ENCODE measurements at places on chromosomes 11 and 22.
A peak's percentile ranks its signal among the peaks of the same experiment; 100 is the strongest.

DNA sequence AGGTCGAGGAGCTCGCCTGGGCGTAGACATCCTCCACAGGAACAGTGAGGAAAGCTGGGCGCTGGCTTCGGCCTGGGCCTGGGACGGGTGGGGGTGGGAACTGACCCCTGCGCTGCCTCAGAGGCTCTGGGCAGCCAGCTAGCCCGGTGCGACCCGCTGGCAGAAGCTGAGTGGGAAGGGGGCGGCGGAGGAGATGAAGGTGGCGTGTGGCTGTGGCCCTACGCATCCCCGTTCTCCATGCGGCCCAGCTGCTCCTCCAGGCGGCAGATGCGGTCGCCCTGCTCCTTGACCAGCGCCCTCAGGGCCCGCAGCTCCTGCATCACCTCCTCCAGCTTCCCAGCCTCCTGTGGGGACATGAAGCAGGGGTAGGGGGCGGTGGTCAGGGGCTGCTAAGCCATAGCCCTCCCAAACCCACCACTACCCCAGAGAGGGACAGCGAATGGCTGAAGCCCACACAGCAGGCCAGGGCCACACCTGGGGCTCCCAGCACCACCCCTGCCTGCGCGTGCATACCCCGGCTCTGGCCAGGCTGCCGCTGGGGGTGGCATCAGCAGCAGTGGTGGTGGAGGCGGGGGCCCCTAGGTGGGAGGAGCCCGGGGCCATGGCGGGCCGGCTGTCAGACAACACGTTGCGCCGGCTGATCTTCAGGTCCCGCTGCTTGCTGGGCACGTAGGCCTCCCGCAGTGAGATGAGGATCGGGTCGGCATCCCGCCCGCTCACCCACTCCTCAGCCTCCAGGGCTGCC lies 848 bp upstream of the PTPRCAP start:
- no peak for DNase-seq

DNA sequence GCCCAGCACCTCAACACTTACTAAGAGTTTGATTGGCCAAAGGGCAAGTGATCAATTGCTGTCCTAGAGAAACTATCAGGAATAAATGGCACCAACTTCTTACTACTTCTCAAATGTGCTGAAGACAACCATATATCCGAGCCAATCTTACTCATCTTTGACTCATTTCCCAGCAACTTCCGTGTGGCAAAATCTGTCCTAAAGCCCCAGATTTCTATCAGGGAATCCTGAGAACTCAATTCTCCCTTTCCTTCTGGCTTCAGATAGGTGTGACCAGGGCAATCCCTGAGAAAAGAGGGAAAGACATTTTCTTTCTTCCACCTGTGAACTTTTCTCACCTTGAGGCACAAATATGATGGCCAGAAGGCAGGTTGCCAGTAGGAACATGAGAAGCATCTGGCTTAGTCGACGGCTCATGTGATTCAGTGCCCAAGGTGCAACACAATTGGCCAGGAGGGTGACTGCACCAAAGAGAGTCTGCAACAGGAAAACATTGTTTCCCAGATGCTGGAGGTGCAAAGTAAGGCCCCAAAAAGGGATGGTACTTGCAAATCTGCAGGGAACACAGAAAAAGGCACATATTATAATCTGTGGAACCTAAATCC lies 21.8 kb upstream of the SLC22A24 start:
- DNase-seq, result peak; percentile 32

- DNase-seq, result peak; percentile 52
Observed at GRCh38 chr22:49827853-49828598, at the start of gene BRD1. TSS of gene BRD1 (minus strand) at chr22:49827873. CDS start at chr22:49824317, 3,556 bp downstream.

- DNase-seq, result no peak
Observed at GRCh38 chr11:70205766-70206165, 2.7 kb downstream of the FADD start.
